Hair follicle dermal papilla cell (primary cell): ENCODE measurements at places on chromosomes 1 and 21. TPM values are rescaled to one million over a fixed set of nuclear protein-coding genes. Genes with fewer than 3 reads are reported as not detected.

The IBA57 gene
- 6.8 and 8.8 TPM in 2 replicates for total RNA-seq

The PERM1 gene
- not detected in 2 replicates for total RNA-seq

The IL24 gene
- total RNA-seq: 0.16 TPM in 1 of 2 replicates, not detected in the other

The C1QTNF12 gene
- total RNA-seq: 0.36 and 1.1 TPM in 2 replicates

The ZBTB8A gene
- total RNA-seq: 7.7 and 8.6 TPM in 2 replicates

The PADI1 gene
- total RNA-seq: under 0.01 and 0.12 TPM in 2 replicates

The PLA2G2D gene
- total RNA-seq: not detected in 2 replicates

The PPFIA4 gene
- total RNA-seq: 11.2 and 14.5 TPM in 2 replicates

The GJA9 gene
- under 0.01 and 0.12 TPM in 2 replicates for total RNA-seq

The HCRTR1 gene
- total RNA-seq: not detected in 2 replicates

The AMY2B gene
- total RNA-seq: 10.3 and 10.9 TPM in 2 replicates

The SIM2 gene
- 0.24 and 7.3 TPM in 2 replicates for total RNA-seq

The SPRR3 gene
- not detected in 2 replicates for total RNA-seq

The KRTAP12-2 gene
- not detected in 2 replicates for total RNA-seq
